ENCODE measurements at places on chromosomes 13 and 19.

- no peak for DNase-seq
Measured at GRCh38 chr19:9848060-9848459, 12.9 kb downstream of the PIN1 start.

DNA sequence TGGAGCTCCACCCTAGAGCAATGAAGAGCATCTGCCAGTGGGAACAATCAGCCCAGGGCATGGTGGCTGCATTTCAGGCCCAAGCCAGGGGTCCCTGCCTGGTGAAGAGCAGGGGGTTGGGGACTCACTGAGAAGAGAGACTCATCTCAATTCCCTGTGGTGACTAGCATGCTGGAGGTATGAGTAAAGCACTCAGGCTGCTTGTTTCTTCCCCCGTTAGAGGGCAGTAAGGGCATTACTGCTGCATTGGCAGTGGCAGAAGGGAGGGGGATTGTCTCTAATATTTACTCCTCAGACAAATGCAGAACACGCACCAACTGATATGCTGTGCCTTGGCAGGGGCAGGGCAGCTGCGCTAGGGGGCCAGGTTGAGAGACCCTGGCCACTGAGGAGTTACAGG lies 329.1 kb downstream of the SLITRK5 start:
- no peak for DNase-seq

DNA sequence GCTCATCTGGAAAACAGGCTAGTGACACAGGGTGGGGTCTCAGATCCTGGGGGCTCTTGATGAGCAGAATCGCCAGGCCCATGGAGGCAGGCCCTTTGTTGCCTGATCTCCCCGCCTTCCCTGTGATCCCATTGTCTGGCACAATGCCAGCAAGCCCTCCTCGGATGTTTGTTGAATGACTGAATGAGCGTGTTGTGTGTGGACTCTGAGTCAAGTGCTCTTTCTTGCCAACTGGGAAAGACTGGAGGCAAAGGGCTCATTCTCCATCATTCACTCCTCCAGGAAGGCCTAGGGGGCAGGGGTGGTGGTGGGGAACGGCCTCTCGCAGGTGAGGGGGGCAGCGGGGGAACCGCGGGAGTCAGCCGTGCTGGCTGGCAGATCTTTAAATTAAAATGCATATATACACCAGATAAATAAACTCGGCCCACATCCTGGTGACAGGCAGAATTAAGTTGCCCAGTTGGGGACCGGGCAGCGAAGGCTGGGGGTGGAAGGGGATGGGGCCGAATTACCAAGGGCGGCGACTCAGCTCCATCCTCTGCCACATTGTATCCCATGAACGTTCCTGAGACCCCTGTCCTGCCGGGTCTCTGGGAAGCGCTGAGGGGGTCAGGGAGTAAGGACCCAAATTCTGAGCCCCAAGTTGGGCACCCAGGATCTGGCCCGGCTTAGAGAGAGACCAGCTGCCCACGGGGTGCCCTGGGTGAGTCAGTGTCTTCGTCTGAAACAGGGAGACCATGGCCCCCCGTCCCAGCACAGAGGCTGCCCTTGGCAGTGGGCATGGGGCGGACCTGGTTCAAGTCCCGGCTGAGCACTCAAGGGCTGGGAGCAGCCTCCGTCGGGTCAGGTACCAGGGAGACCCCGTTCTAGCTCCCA lies 24.5 kb downstream of the EFNA2 start:
- no peak for DNase-seq

- DNase-seq: no peak
Measured at GRCh38 chr13:38713046-38713445, 26.2 kb downstream of the FREM2 start.

GRCh38 chr19:45995715-45996385 lies 583 bp downstream of the CCDC61 start:
- DNase-seq: no peak

- no peak for DNase-seq
Measured at GRCh38 chr13:21557995-21558394, 46.0 kb downstream of the MICU2 start.

DNA sequence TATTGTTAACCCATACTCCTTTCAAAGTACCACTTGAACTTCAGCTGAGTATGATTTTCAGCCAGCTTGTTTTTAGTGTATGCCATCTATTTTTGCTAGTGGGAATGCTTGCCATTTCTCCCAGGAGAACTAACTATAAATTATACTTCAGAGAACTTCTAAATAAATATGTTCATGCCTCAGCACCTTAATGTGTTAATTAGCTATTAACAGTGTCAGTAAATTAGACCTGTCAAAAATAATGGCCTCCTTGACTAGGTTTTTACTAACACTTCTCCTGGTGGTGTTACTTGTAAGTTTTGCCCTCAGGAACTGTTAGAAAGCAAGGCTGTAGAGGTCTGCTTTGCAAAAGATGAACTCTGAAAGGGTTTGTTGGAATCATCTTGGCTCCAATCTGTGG lies 4.5 kb downstream of the CLDN10 start:
- no peak for DNase-seq

DNA sequence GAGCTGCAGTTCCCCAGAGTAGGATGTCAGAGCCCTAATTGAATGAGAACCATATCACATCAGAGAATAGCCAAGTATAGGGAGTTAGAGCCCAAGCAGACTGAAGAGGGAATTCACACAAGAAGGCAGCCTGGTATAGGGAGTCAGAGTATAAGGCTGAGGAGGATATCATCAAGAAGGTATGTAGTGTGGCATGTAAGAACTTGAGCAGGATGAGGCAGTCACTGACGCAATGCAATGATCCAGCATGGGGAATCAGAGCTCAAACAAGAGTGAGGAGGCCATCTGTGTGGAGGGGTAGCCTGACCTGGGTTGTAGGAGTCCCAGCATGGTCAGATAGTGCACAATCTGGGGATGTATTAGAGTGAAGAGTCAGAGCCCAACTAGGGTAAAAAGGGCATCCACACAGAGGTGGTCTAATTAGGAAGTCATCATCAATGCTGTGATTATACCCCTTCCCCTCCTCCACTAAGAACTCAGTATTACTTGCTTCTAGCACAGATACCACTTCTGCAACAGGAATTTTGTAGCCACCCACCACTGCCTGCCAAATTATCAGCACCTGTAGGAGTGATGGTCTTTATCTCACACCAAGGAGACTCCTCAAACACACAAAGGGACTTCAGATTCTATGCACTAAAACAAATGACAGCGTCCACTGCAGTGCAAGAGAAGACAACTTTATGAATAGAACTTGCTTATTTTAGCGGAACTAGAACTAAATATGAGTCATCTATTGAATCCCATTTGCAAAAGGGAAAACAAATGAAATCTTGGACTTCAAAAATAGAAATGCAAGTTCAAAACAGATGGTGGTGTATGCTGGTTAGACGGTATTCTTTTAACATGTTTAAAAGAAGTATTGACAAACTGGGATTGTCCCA lies 107.2 kb downstream of the FNDC3A start:
- DNase-seq: no peak

DNA sequence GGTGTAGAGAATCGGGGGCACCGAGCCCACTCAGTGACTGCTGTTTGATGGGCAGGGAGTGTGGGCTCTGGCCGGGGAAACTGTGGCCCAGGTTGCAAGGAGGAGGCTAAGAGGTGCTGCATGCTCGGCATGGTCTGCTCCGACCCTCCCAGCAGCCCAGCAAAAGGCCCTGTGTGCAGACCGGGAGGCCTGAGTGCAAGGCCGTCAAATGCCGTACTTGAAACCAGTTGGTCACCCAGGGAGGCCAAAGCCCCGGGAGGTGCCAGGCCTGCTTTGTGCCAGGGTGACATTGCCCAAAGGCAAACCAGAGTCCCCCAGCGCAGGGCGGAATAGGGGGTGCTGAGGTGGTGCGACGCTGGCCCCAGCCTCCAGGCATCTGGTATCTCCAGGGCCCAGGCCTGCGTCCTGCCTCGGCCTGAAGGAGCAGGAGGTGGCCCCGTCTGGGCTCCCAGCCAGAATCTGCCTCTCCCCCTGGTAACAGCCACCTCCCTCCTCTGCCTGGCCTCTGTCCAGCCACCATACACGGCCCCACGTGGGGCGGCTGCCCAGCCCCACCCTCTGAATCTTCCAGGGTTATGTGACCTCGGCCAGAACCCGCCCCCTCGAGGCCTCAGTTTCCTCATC lies 4.0 kb downstream of the PIK3R2 start:
- no peak for DNase-seq

DNA sequence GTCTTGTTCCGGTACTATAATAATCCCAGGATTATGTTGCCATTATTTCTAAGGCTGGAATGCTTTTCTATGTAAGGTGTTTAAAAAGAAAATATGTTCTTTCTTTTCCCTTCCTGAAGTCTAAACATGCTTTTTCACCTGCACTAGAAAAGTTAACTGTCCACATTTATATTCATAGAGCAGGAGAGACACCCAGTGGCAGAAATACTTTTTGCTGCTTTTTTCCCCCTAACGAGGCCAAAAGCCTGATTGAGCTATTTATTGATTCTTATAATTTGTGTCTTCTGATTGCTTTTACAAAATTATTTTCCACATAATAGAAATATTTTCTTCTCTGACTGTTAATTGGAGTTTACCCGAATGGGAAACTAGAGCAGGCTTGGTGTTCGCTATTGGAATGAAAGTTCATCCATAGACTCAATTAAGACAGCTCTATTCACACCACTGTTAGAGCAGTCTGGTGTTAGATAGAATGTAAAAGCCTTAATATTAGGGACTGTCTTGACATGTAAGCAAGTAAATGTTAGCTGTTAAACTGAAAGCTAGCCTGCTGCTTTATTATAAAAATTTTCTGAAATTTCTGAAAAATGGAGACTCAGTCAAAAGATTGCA lies 15.8 kb downstream of the GPR180 start:
- no peak for DNase-seq

DNA sequence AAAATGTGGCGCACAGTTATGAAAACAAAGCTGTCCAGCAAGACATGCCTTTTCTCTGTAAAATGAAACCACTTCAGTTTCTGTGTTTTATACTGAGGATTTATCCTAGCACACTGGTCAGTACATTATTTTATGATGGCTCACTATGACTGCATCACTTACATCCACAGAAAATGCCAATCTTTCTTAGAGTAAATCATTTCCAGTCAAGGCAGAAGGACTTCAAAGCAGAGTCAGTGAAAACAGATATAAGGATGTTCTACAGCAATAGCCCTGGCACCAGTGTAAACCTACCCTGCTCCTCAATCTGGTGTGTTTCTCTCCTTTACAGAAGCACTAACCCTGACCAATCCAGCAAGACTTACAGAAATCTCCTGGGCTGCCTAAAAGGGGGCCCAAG lies 473.5 kb downstream of the GPC6 start:
- DNase-seq: no peak

DNA sequence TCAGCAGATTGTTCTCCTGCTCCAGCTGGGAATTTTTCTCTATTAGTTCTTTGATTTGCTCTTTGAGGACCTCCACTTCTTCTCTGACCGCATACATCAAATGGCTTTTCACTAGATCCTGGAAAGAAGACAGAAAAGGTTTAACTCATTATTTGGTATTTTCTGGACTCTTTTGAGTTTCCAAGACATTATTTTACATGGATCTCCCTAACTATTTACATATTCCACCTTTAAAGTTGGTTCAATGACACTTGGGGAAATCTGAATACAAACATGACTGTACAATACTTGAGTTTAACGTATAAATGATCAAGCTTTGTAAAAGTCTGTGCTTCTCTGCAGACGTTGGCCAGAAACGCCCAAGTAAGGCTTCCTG lies 61.1 kb downstream of the SERP2 start:
- DNase-seq: no peak

DNA sequence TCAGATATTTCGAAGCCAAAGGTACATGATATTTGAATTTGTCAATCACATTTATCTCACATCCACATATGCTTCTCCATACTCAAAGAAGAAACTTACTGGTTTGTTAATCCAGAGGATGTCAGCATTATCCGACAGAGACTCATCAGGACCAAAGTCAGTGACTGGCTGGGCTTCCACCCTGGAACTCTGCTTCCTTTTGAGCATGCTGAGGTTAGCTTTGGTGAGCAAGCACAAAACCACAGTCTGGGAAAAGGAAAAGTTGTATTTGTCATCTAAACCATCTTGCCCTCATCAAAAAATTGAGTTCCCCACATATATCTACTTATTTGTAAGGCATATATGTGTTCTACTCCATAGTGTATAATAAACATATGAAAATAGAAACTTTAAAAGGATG lies 17.4 kb downstream of the NALCN start:
- no peak for DNase-seq

- DNase-seq: no peak
Measured at GRCh38 chr13:113777311-113778260, 18.6 kb downstream of the TMEM255B start.

DNA sequence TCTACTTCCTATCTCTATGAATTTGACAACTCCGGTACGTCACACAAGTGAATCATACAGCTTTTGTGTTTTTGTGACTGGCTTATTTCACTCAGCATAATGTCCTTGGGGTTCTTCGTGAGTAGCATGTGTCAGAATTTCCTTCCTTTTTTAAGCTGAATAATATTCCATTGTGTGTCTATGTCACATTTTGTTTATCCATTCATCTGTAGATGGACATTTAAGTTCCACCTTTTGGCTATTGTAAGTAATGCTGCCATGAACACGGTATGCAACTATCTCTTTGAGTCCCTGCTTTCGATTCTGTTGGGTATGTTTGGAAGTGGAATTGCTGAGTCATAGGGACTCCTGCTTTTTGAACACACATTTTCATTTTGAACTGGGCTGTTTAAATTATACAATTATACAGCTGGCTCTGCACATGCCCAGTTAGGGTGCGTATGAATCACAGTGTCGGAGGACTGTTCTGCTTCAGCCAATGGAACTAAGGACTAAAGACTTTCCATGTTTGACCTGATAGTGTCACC lies 43.0 kb upstream of the C13orf42 start:
- no peak for DNase-seq

DNA sequence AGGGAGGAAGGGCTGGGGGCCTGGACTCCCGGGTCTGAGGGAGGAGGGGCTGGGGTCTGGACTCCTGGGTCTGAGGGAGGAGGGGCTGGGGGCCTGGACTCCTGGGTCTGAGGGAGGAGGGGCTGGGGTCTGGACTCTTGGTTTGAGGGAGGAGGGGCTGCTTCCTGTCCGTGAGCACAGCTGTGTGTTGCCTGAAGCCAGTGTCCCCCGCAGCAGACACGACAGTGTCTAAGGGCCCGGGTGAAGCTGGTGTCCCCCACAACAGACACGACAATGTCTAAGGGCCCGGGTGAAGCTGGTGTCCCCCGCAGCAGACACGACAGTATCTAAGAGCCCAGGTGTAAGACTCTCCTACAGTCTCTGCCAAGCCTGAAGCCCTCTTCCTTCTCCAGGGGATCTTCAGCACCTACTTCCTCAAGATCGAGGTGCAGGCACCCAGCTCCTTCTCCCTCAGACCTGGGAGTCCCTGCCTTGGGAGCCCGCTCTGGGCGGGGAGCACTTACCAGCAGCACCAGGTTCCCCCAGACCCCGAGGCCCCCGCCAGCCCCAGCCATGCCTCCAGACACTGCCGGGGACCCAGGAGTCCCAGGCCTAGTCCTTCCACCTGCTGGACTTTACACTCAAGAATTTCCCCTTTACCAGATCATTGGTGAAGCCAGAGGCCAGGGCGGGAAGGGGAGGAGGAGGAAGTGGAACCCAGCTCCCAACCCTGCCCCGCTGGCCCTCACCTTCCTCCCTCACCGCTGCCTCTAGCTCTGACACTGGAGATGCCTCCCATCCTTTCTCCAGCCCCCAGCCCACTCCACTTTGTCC lies at the start of gene PTPRH:
TSS of gene PTPRH (minus strand) at position 622 of the 813 bp plus-strand sequence. CDS start at position 554, 68 bp downstream.
- no peak for DNase-seq
